ENCODE measurements at places on chromosomes 5 and 9.

GRCh38 chr5:92907938-92908606 lies 672.9 kb downstream of the NR2F1-AS1 start:
- DNase-seq, result no peak

DNA sequence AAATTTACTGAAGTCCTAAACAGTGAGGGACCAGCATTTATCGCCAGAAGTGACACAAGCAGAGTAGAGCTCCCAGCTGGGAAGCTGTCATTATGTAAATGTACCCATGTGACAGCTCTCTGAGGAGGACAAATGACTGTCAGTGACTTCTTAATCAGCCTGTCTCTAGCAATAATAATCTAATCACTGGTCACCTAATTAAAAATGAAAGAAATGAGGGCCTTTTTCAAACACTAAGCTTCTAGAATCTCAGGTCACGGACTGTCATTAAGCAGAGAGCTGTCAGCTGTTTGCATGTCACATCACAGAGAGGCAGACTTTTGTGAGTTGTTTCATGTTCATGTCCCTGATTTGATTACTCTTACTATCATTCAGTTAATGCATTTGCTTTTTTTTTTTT lies 77.9 kb upstream of the FBXL17 start:
- no peak for DNase-seq

- no peak for DNase-seq
These were observed 35.1 kb upstream of the DAB2 start for GRCh38 chr5:39459907-39460306.

DNA sequence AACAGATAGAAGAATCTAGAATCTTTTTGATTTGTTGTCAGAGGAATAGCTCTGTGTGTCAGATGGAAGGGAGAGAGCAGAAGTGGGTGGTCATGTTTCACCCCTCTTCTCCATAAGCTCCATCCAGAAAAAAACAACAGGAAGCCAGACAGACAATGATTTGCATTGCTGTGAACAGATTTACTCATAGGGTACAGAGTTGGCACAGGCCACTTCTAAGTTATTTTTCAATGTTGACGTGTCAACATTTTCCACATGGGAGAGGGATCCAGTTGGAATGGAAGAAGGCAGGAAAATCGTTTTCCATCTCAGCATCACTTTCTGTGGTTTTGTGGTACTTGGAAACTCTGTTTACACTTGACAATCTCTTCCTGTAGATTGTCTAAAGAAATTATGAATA lies 86.7 kb downstream of the INSYN2B start:
- no peak for DNase-seq

DNA sequence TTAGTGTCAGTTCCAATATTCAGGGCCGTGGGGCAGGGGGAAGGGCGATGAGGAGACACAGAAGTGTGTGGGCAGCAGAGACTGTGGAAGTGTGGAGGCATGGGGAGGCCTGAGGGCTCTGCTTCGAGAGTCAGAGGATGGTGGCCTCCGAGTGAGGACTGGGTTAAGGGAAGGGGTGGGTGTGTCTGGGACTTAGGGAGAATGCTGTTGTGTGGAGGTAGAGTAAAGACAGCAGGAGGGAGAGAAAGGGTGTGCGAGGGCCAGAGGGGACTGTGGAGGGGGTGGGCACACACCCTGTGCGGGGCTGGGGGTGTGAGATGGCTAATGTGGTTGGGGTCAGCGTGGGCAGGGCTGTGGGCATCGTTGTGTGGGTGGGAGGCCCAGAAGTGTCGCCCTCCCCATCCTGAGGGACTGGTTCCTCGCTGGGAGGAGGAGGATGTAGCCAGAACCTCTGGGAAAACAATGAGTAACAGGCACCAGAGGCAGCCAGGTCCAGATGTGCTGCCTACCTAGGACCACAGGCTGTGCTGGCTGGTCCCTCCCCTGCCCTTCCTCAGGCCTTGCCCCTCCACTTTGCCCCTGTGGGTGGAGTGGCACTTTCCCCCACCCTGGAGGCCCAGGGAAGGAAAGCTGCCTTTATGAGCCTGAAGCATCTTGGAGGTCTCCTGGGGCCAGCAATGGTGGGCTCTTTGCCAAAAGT lies 4.2 kb downstream of the USP20 start:
- no peak for DNase-seq

- no peak for DNase-seq
These were observed 44.8 kb upstream of the CNTLN start for GRCh38 chr9:17090041-17090440.

DNA sequence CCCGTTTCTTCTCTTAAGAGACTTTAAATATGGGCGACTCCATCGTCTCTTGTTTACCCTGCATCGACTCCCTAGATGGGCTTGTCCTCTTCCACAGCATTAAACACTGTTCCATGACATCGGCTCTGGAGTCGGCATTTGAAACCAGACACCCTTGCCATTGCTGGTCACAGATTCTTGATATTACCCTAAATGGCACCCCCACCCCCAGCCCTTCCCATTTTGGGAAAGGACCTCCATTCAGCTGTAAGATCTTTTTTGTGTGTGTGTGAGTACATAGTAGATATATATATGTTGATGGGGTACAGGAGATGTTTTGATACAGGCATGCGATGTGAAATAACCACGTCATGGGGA lies 51.1 kb upstream of the SH3PXD2B start:
- no peak for DNase-seq

- no peak for DNase-seq
These were observed 1953.1 kb upstream of the CDH6 start for GRCh38 chr5:29240379-29240778.

DNA sequence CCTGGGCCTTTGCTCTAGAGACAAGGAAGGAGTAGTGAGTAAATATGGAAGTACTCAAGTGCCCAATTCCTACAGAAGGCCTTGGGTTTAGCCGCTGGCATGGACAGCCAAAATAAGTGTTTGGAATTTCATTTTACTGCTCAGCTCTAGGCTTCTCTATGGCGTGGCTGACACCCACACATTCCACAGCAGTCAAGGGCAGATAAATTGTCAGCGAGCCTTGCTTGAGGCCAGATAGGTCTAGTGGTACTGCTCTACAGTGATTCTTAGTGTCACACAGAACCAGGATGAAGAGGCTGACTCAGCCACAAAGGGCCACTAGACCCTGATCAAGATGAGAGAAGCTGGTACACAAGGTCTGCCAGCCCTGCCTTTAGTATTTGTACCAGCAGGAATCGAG lies 111.0 kb upstream of the NFIB start:
- DNase-seq, result no peak

DNA sequence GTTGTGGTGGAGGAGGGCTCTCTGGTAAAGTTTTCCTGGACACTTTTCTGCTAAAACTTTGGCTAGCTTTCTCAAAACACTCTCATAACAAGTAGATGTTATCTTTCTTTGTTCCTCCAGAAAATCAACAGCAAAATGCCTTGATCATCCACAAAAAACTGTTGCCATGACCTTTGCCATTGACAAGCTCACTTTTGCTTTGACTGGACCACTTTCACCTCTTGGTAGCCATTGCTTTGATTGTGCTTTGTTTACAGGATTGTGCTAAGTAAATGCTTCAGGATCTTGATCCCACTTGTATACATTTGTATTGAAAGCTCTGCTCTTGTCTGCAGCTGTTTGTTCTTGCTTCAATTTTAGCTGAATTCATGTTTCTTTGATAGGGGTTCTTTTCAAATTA lies 143.9 kb upstream of the NR3C1 start:
- no peak for DNase-seq

GRCh38 chr5:137061382-137061781 lies 437.7 kb downstream of the SPOCK1 start:
- no peak for DNase-seq

- no peak for DNase-seq
These were observed 668 bp downstream of the GLIS3 start for GRCh38 chr9:4299005-4299795.

DNA sequence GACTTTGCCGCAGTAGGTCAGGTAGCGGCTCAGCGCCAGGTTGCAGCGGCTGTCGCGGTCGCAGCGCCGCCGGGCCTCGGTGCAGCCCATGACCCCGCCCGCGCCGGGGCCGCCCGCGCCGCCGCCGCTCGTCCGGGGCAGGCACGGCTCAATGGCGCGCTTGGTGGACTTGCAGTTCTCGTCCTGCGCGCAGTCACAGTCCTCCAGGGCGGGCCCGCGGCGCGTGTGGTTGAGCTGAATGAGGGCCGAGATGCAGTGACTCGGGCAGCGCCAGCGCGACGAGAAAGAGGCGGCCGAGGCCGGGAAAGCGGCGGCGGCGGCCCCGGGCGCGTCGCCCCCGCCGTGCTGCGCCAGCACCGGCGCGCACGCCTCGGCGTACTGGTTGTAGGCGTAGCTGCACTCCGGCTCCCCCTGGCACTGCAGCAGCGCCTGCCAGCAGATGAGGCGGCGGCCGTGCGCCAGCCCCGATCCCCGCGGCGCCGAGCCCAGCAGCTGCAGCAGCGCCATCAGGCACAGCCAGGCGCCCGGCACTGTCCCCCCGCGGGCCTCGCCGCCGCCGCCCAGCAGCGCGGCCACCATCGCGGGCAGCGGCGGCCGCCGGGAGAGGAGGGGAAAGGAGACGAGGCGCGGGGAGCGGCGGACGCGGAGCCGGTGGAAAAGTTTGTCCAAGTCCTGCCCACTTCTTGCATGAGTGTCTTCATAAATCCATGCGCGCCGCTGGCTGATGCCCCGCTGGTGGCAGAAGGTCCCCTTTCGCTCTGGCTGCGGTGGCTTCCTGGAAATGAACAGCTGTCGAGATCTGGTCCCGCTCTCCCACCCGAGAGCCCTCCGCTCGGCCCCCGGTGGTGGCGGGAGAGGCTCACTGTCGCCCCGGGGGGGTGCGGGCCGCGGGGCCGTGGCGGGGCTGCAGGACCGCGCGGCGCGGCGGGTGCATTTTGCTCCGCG lies 833 bp downstream of the GAS1 start:
- DNase-seq, result no peak

DNA sequence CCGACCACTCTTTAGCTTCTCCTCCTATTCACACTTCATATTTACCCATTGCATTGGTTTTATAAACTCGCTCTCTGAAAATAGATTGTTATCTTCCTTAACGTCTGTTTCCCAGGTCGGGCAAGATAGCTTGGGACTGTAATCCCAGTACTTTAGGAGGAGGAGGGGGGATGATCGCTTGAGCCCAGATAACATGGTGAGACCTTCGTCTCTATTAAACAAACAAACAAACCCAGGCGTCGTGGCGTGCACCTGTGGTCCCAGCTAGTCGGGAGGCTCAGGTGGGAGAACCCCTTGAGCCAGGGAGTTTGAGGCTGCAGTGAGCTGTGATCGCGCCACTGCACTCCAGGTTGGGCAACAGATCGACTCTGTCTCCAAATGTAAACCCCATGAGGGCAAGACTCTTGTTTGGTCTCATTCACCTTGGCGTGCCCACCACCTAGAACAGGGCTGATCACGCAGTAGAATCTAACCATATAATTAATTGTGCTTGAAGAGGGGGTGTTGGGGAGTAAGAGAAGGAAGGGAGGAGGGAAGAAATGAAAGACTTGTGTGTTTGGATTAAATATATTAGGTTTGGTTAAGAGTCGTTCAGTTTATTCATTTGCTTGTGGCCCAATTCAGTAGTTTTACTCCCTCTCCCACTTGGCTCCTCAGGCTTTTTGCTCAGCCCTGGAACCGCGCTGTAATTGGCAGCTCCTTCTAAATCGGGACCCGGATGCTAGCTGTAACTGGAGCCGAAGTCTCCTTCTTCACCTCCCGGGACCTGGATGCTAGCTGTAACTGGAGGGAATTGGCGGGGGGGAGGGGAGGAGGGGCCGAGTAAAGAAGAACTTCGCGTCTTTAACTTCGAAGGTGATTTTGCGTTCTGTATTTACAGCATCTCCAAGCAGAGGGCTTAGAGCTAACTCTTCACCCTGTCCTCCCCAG lies 24.9 kb downstream of the CDKN2A start:
- DNase-seq, result no peak

DNA sequence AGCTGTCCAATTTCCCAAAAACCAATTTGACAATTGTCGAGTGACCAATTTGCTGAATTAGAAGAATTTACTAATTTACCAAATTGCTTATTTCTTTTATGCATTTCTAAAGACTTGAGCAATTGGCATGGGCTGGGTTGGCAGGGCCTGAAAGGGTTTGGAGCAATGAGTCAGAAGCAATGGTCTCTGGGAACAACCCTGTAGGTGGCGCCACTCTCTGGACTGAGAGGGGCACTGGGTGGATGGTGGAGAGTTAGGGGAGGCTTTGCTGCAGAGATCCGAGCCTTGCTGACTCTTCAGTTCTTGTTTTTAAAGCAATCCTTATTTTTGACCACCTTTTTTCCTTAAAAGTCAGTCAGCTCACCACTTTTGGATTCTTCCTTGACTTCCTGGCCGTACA lies 71.5 kb upstream of the RPS23 start:
- no peak for DNase-seq

DNA sequence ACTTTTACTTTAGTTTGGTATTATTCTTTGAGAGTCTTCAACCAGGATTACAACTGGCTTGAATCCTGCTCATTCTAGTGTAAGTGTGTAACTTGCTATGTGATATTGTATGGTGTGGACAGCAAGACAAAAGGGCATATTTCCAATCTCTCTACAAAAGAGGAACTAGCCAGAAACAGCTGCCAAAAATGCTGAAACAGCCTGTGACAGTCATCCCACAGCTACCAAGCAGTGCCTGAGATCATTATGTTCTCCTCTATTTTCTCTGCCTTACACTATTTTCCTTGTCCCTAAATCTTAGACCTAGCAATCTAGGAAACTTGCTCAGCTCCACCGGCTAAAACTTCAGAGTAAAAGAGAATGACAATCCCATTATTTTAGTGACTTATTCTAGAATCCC lies 42.8 kb downstream of the WDR41 start:
- no peak for DNase-seq

- DNase-seq, result no peak
These were observed 31.7 kb downstream of the EPB41L4B start for GRCh38 chr9:109289186-109289585.

DNA sequence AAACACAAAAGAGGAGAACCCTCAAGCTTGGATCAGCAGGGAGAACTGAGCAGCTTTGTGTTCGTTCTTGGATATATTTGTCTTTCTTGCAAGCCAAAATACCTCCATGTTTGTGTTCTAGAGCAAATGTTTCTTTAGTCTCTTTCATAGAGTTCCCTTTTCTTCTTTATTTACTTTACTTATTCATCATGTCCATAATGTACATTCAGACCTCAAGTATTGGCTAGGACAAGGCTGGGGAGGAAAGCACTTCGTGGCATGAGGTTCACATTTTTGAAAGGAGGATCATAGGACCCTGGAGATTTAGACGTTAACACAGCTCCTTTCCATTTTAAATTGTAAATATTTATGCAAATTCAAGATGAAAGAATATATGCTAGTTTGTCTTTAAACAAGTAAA lies 590.2 kb upstream of the MEF2C start:
- DNase-seq, result no peak

- DNase-seq, result no peak
These were observed 71.4 kb upstream of the PHYKPL start for GRCh38 chr5:178304016-178304415.

DNA sequence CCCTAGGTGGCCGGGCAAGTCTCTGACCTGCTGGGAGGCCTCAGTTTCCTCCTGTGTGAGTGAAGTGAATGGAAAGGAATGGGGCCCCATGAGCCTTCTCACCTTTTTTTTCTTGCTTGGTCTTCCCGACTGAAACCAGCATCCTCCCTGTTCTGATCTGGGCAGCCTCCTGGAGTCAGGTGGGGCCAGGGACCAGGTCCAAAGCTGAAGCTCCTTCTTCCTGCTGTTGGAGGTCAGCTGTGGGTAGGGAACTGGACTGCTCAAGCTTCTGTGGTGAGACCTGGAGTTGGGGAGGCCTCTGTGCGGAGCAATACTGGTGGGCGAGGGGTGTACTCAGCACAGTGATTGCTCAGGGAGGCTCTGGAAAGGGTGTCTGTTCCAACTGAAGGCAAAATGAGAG lies 99.7 kb downstream of the PCSK1 start:
- DNase-seq, result no peak

Measured in iPS DF 19.7 (cell line).